ENCODE measurements at places on chromosomes 4 and X. TPM values are rescaled to one million over a fixed set of nuclear protein-coding genes. Genes with fewer than 3 reads are reported as not detected.

SLC26A1 gene
- 0.19 TPM for total RNA-seq

ODAM gene
- total RNA-seq, result not detected

EXOC1 gene
- 46.7 TPM for total RNA-seq

AMBN gene
- not detected for total RNA-seq

PLAC8 gene
- total RNA-seq, result 2.5 TPM
